ENCODE measurements at places on chromosomes 12 and 14.
A peak's percentile ranks its signal among the peaks of the same experiment; 100 is the strongest.

GRCh38 chr14:94111276-94112095 is 950 bp downstream of the IFI27 start:
- no peak for DNase-seq

DNA sequence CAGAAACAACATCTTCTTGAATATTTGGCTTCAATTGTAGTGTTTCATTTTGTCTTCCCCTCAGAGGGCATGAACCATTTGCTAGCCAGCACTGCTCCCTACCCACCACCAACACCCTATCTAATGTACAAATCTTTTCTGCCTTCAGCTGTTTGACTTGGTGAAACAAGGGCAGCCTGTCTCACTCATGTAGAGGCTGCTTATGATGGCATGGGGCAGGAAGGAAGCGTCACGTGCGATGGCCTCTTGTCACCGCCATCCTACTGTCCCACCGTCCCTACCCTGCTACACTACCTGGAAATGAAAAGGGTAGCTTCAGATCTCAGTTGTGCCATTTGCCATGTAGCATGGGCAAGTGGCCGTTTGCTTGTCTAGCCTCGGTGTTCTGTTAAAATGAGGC is 29.9 kb upstream of the LRTM2 start:
- DNase-seq, result no peak

- DNase-seq, result no peak
Measured at GRCh38 chr14:93648440-93649168, 139.7 kb downstream of the PRIMA1 start.

DNA sequence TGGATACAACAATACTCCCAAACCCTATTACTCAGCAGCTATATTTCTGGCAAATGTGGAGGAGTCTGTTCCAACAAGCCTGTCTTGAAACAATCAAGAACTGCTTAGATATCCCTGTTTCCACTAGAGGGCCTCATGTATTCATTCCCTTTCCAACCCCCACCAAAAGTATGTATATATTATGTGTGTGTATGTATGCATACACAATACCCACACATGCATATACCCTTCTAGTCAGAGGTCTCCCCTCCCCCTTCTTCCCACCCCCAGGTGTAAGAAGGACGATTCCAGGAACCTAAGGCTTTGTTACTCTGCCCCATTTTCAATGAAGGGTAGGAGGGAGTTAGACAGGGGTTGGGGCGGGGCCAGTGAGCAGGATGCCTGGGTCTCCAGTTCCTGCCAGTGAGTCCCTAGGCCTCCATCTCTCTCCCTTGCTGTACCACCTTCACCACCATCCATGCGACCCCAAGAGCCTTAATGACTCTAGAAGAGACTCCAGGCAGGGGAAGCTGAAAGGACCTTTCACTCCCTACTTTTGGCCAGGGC is at the start of gene DGKA:
DGKA (plus strand) TSS at position 392 of the 546 bp plus-strand sequence. CDS start 5,342 bp downstream, outside the sequence.
- peak; percentile 42 for DNase-seq

GRCh38 chr14:22997676-22998323 is 12.1 kb downstream of the C14orf93 start:
- DNase-seq, result no peak

- no peak for DNase-seq
Measured at GRCh38 chr14:100824091-100824551, 1.8 kb upstream of the MEG3 start.

GRCh38 chr14:101189266-101189665 is 285.7 kb upstream of the RTL1 start:
- DNase-seq, result no peak

- no peak for DNase-seq
Measured at GRCh38 chr12:73321319-73321718, 1049.1 kb downstream of the TRHDE start.

GRCh38 chr12:106955377-106956047 is at the start of gene TMEM263:
TMEM263 (plus strand) TSS chr12:106955907; CDS start chr12:106967117, 11,210 bp downstream.
- peak; percentile 98 for DNase-seq

GRCh38 chr14:68362846-68363245 is 430.0 kb downstream of the ZFP36L1 start:
- no peak for DNase-seq

GRCh38 chr14:80787876-80788275 is 153.7 kb downstream of the CEP128 start:
- DNase-seq, result no peak

GRCh38 chr12:126847005-126847629 is 1419.9 kb upstream of the TMEM132C start:
- DNase-seq, result no peak

DNA sequence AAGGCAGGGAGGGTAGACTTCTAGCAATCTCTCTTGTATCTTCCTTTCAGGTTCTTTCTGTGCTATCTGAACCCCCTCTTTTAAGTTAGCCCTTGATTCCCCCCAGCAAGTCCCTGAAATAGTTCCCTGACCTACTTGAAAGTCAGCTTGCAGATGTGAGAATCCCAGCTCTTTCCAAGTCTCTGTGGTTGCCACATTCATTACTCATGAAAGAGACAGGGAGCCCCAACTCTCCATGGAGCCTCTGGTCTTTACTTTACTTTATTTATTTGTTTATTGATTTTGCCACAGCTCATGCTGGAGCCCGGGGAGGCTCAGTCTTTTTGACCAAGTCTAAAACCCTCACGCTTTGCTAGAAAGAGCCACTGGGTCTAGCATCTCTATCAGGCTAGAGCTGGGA is 193.6 kb upstream of the FAR2 start:
- DNase-seq, result no peak

DNA sequence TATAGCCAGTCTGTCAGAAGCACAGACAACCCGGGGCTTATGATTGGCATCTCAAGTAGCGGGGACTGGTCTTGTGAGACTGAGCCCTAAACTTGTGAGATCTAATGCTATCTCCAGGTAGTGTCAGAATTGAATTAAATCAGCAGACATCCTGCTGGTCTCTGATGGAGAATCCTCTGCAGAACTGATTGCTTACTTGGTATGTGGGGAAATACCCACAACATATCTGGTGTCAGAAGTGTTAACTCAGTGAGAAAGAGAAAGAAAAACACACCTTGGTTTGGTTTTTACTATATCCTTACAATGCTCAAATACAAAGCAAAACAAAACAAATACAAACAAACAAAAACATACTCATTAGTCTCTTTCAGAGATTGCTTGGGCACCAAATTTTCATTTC is 10.0 kb downstream of the SEL1L start:
- DNase-seq, result no peak

GRCh38 chr12:93585247-93585646 is 12.8 kb downstream of the SOCS2 start:
- DNase-seq, result no peak

GRCh38 chr14:52974406-52974805 is 23.6 kb upstream of the FERMT2 start:
- no peak for DNase-seq

DNA sequence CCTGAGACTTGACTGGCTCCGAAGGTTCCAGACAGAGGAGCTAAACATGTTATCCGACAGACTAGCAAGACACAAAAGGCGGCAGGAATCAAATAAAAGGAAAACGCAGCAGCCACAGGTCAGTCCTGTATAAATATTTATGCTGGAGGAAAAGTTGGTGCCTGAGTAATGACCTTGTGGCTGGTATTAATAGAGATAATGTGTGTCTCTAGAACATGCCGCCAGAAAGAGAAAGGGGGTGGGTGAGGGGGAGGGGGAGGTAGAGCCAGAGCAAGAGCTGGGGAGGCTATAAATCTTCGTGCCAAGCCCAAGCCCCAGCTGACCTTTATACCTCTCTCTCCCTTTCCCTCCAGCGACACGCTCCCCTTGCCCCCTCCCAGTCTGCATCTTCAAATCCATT is 590.4 kb downstream of the MED13L start:
- DNase-seq, result no peak

DNA sequence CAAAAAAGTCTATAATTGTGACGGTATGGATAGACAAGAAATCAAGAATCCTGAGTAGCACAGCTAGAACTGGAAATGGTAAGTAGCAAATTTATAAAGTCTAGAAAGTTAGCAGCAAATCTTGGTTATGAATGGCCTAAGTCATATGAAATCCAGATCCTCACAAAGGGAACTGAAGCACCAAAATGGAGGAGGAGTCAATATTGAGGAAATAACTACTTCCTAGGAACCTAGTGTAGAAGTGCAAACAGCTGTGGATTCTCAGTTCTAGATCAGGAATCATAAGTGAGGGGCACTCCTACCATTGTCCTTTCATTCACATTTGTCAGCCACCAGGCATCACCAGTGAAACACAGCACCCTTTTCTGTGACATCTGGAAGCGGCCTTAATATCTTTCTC is 202.2 kb upstream of the DCN start:
- no peak for DNase-seq

DNA sequence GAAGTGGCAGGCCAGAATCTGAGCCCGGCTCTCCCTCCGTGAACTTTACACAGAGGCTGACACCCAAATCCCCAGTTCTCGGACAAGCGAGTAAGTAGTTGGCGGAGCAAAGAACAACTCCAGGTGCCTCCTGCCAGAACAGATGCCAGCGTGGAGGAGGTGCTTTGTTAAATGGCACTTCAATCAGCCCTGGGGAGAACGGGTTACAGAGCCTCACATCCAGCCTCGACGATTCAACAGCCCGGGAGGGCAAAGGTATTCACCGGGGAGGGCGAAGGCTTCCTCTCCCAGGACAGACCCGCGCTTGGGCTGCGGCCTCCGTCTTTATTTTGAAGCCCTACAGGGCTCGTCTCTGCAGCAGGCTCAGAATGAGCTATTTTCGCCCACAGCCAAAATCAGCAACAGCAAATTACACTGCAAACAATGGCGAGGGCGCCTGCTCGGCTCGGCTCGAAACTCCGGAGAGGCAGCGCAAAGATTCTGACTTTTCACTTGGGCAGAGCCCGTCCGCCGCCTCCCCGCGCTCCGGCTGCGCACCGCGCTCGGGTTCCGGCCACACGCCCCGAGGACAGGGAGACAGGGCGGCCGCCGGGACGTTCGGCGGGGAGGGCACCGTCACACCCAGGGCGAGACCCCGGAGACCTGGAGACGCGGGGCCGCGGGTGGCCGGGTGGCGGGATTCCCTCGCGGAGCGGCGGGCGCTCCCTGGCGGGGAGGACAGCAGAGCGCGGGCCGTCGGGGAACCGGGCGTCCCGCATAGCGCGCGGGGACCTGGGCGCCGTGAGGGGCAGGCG is 811 bp downstream of the TMCC3 start:
- no peak for DNase-seq

GRCh38 chr14:88535149-88535548 is 19.7 kb downstream of the PTPN21 start:
- DNase-seq, result no peak

DNA sequence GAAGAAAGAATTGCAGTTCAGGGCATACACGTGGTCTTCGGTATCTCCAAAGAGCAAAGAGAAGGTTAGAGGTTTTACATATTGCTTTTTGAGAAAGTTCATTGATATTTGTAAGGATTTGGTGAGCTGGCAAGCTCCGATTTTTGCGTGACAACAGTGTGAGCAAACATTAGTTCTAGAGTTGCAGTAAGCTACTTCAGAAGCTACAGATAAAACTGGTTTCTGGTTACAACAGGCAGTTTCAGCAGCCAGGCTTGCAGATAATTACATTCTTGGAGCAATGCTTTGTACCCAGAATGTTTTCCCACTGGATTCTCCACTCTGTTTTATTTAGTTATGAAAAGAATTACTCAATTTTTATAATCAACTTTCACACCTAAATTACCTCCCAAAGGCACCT is 28.2 kb downstream of the KLRK1 start:
- DNase-seq, result no peak

- no peak for DNase-seq
Measured at GRCh38 chr14:104689881-104690711, 678 bp downstream of the INF2 start.

- DNase-seq, result no peak
Measured at GRCh38 chr12:3628629-3629028, 124.3 kb downstream of the CRACR2A start.

DNA sequence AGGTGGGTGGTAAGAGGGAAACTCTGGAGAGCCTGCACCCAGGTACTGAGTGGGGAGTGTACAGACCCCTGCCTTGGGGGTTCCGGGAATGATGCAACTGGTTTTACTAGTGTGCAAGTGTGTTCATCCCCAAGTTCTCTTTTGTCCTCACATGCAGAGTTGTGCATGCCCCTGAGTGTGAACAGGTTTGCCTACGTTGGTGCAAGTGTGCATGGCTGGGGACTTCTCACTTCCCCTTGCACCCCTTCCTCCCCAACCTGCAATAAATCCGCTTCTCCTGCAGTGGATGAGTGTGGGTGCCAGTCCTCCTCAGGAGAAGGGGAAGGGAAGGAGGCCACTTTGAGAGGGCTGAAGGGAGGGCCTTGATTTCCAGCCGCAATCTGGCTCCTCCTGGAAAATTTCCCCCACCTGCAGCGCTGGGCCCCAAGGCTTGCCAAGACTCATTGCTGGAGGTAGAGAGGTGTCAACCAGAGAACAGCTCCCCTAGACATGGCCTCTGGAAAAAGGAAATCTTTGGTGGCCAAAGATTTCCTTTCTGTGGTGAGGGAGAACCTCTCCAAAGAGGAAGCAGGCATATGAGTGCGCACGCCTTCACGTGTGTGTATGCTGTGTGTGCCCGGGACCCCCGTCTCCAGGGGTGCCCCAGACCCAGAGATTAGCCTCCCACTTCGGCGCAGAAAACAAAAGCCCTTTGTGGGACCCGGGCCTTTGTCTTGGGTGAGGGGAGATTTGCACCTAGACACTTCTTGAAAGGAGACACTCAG is 5.5 kb downstream of the AQP2 start:
- DNase-seq, result no peak

DNA sequence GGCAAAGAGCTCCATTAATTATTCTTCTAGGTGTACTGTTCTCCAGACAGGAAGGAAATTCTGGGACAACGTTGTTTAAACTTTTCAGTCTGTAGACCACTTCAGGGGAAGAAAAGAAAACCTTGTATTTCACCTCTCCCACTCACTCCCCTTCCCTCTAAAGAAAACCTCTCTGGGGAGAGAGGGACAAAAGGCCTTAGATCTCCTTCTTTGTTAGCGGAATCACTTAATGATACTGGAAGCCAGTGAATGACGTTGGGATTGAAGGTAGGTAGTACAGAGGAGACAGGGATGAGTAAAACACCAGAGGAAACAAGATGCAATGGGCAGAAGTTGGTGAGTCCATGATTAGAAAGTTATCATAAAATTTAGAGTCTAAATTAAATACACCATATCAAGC is 38.7 kb upstream of the SGPP1 start:
- no peak for DNase-seq

GRCh38 chr14:61645247-61645646 is 50.1 kb upstream of the HIF1A start:
- no peak for DNase-seq

GRCh38 chr14:70635971-70636595 is 5.6 kb upstream of the TTC9 start:
- no peak for DNase-seq

GRCh38 chr12:65432114-65432513 is 153.6 kb downstream of the MSRB3 start:
- no peak for DNase-seq

DNA sequence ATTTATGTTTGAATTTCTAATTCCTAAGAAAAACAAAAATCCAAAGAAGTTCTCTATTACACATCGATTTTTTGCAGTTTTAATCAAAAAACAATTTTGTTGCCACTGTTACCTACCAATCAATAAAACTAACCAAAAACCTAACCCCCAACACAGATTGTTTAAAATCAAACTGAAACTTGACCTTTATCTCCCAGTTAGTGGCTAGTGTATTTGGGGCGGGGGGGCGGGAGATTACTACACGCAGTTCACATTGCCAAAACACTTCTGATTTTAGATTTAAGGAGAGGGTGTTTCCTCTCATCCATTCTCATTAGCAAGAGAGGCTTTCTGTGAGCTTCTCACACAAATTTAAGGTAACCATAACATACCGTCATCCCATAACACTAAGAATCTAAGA is 6.4 kb downstream of the CDC42BPB start:
- DNase-seq, result no peak

- DNase-seq, result no peak
Measured at GRCh38 chr12:3622822-3623690, 129.9 kb downstream of the CRACR2A start.

All from right renal pelvis (tissue), 4 donors.